ENCODE measurements at places on chromosomes 4 and X.

DNA sequence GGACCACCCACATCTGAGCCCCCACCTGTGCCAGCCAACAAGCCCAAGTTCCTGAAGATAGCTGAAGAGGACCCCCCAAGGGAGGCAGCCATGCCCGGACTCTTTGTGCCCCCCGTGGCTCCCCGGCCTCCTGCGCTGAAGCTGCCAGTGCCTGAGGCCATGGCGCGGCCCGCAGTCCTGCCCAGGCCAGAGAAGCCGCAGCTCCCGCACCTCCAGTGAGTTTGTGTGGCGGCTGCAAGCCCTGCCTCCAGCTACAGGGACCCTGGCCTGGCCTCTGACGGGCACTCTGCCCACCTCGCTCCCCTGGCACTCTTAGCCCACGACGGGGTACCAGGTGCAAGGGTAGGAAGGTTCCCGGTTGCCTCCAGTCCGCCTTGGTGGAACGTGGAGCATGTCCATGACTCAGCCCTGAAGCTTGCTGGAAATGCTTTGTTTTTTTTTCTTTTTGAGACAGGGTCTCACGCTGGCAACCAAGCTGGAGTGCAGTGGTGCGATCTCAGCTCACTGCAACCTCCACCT, 13.7 kb upstream of the ADD1 start:
- no peak for DNase-seq

DNA sequence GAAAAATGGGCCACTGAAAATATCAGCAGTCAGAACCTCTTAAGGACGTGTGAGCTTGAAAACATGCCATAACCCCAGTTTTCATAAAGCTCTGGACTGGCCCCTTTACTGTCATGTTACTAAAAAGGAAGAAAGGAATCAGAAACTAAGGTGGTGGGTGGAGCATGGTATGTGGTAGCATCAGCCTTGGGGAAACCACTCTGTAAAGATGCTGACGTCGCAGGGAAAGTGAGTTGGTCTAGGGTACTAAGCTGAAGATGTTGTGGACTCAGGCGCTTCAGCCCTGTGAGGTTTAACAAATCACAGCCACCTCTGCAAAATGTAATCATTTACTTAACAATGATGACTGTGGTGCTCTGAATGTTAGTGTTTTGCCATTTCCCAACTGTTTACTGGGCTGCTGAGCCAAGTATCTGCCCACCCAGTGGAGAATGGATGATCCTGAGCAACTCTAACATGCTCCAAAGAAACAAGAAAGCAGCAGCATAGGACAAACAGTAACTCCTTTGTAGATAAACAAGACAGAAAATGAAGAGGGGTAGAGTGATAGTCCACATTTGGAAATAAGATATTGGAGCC, 33.4 kb downstream of the C4orf54 start:
- DNase-seq: no peak

DNA sequence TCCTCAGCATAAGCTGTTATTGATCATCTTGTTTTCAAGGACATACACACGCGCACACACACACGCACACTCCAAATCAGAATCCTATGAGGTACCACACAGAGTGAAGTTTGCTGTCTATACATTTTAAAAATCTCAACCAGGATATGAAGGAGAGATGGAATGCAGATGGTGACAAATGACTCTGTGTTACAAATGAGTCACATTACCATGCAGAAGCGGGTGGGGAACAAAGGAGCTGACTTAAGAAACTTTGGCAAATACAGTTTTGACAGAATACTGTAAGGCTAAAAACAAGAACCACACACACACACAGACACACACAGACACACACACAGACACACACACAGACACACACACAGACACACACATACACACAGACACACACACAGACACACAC, 81.7 kb downstream of the RELL1 start:
- no peak for DNase-seq

- DNase-seq: no peak
These were observed 359.0 kb downstream of the HS3ST1 start for GRCh38 chr4:11069581-11070211.

- no peak for DNase-seq
These were observed 25.4 kb downstream of the CLCN5 start for GRCh38 chrX:49947781-49948180.

- no peak for DNase-seq
These were observed 170.5 kb upstream of the TBC1D9 start for GRCh38 chr4:140926672-140927071.

DNA sequence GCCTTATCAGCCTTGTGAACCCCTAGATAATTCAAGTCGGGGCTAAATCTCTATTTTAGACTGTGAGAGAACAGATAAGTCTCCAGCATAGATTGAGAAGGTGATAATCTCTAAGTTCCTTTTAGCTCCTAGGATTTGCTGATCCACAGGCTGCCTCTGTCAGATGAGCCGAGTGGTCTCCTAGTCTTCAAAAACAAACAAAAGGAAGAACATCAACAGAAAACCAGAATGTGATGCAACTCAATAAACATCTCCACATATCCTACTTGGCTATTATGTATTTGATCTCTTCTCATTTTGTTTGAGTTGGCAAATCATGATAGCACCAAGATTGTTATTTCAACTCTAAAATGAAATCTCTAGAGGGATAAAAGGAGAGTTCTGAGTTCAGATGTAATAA, 88.4 kb upstream of the SLC7A11 start:
- DNase-seq: no peak

DNA sequence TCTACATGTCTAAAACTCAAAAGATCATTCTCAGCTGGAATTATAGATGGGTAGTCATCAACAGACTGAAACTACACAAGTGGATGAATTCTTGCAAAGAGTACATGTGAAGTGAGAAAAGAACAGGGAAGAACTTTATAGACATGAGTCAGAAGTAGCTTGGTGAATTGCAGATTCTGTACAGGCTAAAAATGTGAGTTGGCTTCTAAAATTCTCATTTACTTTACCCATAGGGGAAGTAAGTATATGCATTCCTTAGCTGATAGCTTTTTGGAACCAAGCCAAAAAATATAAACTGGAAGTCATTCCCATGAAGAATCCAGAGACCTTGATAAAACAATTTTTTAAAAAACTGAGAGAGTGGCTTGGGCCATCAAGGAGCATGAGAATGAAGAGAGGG, 584.2 kb upstream of the FTHL17 start:
- no peak for DNase-seq

DNA sequence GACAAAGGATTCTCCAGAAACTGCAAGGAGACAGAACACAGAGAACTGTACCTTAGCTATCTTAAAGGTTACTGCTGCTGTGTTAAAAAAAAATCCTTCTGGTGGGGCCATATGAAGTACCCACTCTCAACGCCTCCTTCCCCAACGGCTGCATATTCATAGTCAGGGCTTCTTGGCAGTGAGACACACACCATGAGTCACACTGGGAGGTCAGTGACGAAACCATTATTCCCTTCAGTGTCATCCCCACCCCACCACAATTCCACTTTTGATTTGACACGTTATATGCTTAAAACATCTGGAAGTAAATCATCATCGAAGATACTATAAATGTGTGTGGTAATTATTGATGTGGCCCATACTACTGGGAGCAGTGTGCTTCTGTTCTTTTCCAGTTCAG, 271.5 kb downstream of the LDB2 start:
- DNase-seq: no peak

DNA sequence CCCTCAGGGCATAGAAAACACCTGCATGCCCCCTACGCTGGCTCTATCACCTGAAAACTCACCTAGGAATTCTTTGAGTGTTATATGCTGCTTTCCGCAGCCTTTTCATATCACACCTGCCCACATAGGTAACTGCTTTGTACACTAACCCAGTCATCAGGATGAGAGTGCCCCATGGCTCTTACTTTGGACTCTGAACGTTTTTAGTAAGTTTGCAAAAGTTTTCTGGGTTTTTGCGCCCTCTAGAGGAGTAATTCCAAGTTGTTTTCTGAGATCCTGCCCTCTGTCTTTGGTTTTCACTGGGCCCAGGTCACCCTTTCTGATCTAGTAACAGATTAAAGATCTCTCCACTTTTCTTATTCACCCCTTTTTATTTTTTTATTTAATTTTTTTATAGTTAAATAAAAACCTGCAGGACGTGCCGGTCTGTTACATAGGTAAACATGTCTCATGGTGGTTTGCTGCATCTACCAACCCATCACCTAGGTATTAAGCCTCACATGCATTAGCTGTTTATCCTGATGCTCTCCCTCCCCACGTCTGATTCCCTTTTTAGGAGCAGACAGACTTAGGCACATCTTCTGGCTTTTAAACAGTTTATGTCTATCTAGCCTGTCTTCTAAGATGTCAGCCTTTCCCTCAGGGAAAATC, 139.2 kb downstream of the NWD2 start:
- peak; percentile 4 for DNase-seq

- no peak for DNase-seq
These were observed 132.0 kb upstream of the MED14 start for GRCh38 chrX:40867352-40867751.

GRCh38 chr4:83894831-83895230, 358.9 kb downstream of the GPAT3 start:
- DNase-seq: no peak

GRCh38 chr4:8192748-8193738, 6.0 kb upstream of the SH3TC1 start:
- DNase-seq: no peak

DNA sequence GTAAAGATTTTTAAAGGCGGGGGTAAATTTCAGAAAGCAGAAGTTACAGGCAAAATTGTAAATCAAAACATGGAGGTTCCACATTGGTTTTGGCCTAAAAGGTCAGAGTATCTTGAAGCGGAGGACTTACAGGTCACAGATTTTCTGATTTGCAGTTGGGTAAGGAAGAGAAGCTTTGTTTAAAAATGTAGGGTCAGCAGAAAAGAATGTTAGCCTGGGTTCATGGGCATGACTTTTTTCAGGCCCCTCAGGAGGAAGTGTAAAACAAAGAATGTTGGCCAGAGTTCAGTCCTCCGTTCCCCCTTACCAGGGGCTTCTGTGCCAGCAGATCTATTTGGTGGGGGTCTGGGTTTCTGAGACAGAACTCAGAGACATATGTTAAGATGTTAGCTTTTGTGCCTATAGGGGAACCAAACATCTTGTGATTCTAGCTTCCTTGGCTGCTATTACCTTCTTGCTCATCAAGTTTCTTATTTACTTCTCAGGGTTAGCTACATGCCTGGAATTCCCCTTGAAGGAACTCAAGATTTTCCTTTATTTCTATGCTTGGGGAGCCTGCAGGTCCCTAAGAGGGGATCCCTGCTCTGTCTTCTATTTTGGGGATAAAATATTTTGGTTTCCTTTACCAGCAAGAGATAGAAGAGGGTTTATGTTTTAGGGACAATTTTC, 160.3 kb downstream of the ANK2 start:
- DNase-seq: no peak

- DNase-seq: no peak
These were observed 2521.4 kb downstream of the ARAP2 start for GRCh38 chr4:33722800-33723516.

DNA sequence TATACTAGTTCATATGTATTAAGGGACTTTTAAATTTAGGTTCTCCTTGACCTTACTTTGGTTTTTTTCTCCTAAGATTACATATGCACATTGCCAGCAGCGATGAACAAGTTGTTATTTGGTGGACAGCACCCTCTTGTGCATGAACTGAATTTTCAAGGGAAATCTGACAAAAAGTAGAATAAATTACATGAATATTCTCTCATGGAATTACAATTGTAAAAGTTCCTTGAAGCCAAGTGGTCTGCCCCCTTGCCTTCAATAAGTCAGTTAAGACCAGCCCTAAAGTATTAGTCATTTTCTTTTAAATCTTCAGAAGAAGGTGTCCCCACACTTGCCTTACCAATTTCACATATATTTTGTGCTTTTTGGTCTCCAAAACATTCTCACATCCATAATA, 30.7 kb upstream of the SMARCA5 start:
- DNase-seq: no peak

GRCh38 chr4:76790377-76790776, 107.6 kb downstream of the SOWAHB start:
- DNase-seq: no peak

DNA sequence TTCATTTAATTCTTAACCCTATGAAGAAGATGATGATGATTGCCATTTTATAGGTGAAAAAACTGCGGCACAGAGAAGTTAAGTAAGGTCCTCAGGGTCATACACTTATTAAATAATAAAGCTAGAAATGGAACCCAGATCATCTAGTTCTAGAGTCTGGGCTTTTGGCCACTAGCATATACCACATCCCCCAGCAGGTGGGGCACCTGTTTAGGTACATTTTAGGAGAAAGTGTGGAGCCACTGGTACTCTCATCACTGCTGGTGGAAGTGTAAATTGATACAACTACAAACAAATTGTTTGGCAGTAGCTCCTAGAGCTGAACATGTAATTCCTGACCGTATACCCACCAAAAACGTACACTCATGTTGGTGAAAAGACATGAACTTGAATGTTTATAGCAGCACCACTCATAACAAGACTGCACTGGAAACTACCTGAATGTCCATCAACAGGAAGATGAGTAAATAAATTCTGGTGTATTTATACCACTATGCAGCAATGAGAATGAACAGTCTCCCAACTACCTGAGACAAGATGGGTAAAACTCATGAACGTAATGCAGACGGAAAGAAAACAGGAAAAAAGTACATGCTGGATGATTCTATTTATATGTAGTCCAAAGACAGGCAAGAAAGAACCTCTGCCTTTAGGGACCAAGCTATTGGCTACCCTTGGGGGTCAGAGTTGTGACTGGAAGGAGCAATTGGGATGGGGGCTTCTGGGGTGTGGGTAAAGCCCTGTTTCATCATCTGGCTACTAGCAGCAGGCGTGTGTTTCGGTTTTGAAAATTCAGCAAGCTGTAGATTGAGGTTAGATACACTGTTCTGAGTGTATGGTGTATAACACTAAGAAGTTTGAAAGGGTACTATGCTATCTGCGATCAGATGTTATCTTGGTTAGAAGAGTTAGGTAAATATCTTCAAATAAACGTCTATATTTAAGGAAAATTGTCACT, 72.3 kb upstream of the ADGRG2 start:
- no peak for DNase-seq

DNA sequence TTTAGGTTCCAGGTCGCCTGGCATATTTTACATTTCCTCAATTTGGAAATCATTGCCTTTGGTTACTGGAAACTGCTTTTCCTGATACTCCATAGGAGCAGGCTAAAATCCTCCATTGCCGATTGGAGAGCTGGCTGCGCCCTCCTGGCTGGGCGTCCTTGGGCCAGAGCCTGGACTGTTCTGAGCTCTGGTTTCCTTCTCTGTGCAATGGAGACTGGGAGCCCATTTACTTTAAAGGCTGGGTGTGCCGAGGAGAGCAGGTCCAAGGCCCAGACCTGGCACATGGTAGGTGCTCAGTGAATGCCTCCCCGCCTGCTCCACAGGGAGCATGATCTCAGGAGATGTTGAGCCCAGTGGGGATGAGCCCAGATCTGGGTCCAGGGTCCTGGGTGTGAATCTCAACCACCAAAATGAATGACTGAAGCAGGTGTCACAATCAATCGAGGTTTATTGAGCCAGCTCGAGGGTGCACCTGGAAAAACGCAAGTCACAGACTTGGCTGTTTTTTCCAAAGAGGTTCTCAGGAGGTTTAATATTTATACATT, 50.0 kb downstream of the EVC start:
- no peak for DNase-seq

GRCh38 chrX:1601768-1602085, 10.3 kb downstream of the AKAP17A start:
- no peak for DNase-seq

- no peak for DNase-seq
These were observed 317.5 kb downstream of the PCDH7 start for GRCh38 chr4:31037703-31038102.
